ENCODE measurements at places on chromosomes 16 and 17.

- no peak for DNase-seq
Measured at GRCh38 chr17:55175788-55176427, 88.9 kb upstream of the HLF start.

DNA sequence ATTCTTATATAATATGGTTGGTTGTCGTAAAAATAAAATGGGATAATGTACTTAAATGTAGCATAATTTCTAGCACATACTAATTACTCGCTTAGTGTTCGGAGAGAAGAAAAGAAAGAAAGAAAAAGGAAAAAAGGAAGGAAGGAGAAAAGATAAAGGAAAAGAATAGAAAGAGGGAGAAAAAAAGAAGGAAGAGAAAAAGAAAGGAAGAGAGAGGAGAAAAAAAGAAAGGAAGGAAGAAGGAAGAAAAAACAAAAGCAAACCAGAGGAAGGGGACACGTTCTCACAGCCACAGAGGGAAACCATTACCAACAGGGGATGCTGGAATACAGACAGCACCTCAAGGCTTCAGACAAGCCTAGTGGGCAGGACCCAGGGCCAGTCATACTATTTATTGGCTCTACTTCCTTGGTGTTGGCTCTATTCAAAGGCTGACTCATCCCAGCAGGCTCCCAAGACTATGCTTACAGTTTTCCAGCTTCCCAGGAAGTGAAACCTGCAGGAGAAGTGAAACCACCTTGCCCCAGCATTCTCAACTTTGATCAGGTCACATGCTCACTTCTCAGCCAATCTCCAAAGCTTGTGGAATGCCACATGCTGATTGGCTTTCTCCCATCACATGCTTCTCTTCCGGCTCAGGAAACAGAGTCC is 273.5 kb upstream of the IRX5 start:
- no peak for DNase-seq

DNA sequence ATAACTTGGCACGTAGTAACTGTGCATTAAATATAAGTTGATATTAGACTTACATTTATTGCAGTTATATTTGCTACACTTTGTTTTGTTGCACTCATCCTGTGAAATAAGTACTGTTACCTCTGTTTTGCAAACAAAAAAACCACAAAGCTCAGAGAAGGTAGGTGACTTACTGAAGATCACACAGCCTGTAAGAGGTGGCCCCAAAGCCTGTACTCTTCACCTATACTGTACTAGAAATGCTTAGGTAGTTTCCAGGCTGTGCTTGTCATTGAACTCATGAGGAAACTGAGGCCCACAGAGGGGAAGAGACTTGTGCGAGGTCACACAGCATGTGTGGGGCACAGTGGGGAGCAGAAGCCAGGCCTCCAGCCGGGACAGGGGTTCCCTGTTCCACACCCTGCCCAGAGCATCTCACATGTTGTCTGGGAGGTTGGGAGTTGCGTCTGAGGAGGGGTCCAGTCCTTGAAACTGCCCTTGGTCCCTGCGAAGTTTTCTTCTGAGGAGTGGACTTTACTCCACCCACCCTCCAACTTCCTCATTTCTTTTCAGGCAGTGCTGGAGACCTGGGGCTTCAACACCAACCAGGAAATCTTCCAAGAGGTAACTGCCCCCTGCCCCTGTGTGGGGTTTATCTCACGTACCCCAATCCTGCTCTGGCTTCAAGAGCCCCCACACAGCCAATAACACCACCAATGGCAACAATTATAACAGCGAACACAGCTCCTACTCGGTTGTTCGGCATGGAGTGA is 13.0 kb downstream of the CETP start:
- DNase-seq = no peak

- no peak for DNase-seq
Measured at GRCh38 chr17:34851961-34852540, 109.2 kb downstream of the CCT6B start.

GRCh38 chr17:31279401-31279800 is 17.6 kb downstream of the OMG start:
- no peak for DNase-seq

GRCh38 chr17:46009681-46010596 is 10.9 kb downstream of the STH start:
- no peak for DNase-seq

GRCh38 chr17:8593276-8593675 is 37.2 kb downstream of the MYH10 start:
- DNase-seq = no peak
